Activated T-cell treated with anti-CD3 and anti-CD28 coated beads, Interleukin-2, amount 50 U/mL, for 1 hour (primary cell): ENCODE measurements at places on chromosomes 5 and 9.

GRCh38 chr5:57817924-57818323 lies 335.3 kb upstream of the ACTBL2 start:
- no peak for DNase-seq

GRCh38 chr9:136122425-136123383 lies 4.0 kb upstream of the TMEM250 start:
- DNase-seq, result peak; percentile 84

DNA sequence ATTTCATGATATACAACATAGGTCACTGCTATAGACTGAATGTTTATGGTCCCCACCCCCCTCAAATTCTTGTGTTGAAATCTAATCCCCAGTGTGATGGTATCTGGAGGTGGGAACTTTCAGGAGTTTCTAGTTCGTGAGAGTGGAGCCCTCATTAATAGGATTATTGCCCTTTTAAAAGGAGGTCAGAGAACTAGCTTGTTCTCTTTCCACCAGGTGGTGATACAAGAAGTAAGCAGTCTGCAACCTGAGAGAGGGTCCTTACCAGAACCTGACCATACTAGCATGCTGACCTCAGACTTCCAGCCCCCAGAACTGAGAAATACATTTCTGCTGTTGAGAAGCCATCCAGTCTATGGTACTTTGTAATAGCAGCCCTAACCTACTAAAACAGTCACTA lies 33.3 kb downstream of the TMEM161B start:
- DNase-seq, result no peak

GRCh38 chr5:149585910-149586309 lies 4.6 kb downstream of the ARHGEF37 start:
- DNase-seq, result no peak

DNA sequence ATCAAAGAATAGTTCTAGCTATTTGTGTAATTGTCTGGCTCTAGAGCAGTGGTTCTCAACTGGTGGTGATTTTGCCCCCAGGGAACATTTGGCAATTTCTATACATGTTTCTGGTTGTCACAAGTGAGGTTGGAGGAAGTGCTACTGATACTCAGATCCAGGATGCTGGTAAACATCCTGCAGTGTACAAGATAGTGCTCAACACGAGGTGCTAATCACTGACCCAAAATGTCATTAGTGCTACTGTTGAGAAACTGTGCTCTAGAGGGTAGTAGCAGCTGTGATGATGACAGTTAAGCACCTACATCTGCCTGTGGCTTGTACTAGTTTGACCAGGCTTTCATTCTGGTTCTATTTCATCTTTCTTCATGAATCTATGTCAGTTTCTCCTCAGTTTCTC lies 22.1 kb downstream of the LRRC19 start:
- no peak for DNase-seq

DNA sequence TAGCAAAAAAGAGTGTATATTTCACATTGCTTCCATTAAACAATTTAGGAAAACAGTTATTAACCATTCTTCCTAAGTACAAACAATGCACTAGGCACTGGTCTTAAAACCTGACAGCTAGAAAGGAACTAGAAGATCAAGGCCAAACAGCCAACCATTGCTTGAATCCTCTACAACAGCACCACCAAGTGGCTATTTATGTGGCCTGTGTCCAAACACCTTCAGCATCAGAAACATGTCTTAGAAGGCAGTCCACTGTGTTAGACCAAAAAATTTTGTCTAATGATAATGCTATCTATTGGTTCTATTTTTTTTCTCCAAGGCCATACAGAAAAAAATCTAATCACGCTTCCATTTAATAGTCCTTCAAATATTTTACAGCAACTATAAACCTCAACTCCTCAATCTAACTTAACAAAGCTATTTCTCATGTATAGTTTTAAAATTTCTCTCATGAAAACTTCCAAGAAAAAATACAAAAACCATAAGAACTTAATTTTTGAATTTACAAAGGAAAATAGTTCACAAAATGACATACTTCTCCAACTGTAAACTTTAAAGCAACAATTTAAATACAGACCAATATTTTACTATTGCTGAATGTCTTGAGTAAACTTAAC lies 36.1 kb downstream of the CAAP1 start:
- no peak for DNase-seq

- peak; percentile 58 for DNase-seq
Observed at GRCh38 chr9:105245029-105245890, 809 bp downstream of the SLC44A1 start.

GRCh38 chr9:87309236-87309635 lies 188.4 kb upstream of the DAPK1 start:
- DNase-seq, result no peak

GRCh38 chr5:157354800-157355199 lies 88.9 kb downstream of the CYFIP2 start:
- no peak for DNase-seq

DNA sequence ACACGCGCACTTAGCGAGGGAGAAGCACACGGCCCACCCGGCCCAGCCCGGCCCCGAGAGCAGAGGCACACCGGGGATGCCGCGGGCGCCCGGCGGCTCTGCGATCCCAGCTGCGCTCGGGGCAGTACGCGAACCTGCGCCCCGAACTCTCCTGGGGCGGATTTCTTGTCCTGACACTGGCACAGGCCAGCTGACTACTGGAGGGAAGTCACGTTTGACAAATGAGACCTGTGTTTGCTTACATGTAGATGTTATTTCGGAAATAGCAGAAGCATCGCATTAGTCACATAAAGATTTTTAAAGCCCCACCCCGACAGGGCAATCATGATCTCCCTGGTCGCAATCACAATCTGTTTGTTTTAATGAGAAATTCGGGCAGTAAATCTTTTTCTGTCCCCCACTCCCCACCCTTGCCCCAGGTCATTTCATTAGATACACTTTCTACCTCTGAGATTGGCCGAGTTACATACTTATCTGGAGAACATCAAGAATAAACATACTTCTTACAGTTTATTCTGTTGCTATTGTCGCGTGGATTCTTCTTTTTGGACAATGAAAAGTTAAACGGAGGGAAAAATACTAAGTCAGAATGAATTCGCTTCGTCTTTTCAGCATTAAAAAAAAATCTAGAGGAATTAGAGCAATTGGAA lies 518.9 kb downstream of the CTNND2 start:
- no peak for DNase-seq

GRCh38 chr5:86175224-86175623 lies 442.5 kb upstream of the COX7C start:
- DNase-seq, result no peak

DNA sequence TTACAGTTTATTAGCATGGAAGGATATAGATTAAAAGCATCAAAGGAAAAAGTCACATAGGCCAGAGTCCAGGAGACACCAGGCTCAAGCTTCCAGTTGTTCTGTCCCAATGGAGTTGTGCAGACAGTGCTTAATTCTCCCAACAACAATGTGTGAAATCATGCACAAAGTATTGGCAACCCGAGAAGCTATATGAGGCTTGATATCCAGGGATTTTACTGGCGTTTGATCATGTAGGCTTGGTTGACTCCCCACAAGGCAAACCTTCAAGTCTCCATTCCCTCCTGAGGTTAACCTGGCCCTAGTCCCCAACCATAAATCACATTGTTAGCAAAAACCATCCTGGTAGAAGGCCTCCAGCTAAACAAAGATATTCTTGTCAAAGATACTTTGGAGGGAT lies 141.5 kb downstream of the ADAMTS19 start:
- DNase-seq, result no peak

- DNase-seq, result no peak
Observed at GRCh38 chr9:89357331-89358197, 39.3 kb downstream of the SECISBP2 start.

DNA sequence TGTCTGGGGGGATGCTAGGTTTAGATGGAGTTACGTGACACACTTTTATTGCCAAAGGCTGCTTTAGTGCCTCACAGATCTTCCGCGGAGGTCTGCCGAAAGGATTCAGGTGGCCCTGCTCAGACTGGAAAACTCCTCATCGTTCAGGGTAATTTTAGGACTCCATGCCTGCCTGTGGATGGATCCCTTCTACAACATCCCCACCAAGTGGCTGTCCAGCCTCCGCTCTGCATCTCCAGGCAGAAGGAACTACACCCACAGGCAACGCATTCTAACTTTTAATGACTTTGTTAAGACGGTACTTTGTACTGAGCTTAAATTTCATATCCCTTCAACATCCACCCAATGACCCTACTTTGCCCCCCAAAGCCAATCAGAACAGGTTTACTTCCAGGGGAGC lies 29.4 kb downstream of the ATPSCKMT start:
- DNase-seq, result no peak

DNA sequence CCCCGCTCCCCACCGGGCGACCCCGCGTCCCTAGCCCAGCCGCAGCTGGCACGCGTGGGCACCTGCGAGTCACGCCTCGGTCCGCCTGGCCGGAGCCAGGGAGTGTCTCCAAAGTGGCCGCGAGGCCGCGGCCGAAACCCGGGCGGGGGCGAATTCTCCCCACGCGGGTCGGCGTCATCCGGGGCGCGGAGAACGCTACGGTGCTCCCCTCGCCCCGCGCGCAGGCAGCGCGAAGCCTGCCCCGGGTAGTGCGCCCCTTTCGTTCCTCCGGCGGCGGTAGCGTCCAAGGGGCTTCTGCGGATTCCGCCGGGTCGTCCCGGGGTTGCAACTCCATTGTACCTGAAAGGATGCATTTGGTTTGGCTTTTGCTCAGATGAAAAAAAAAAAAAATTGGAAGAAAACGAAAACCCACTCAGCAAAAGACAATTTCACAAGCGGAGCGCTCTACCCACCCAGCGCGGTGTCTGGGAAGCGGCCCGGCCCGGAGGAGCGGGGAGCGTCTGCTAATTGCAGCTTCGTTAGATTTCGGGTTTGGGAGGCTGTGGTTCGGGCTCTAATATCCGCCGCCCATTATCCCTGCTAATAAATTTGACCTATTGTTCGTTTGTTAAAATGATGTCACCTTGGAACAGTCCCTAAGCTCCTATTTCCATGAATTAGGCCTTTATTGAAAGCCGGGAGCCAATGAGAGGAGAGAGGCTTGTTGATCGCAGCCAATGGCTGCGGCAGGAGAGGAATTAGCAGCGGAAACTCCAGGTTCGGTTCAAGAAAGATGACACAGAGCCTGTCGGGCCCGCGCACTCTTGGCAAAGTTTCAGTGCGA lies at the start of gene TLX3:
Gene TLX3 (plus strand): TSS at position 796 of the 823 bp plus-strand sequence. CDS start 118 bp downstream, outside the sequence.
- DNase-seq, result no peak

DNA sequence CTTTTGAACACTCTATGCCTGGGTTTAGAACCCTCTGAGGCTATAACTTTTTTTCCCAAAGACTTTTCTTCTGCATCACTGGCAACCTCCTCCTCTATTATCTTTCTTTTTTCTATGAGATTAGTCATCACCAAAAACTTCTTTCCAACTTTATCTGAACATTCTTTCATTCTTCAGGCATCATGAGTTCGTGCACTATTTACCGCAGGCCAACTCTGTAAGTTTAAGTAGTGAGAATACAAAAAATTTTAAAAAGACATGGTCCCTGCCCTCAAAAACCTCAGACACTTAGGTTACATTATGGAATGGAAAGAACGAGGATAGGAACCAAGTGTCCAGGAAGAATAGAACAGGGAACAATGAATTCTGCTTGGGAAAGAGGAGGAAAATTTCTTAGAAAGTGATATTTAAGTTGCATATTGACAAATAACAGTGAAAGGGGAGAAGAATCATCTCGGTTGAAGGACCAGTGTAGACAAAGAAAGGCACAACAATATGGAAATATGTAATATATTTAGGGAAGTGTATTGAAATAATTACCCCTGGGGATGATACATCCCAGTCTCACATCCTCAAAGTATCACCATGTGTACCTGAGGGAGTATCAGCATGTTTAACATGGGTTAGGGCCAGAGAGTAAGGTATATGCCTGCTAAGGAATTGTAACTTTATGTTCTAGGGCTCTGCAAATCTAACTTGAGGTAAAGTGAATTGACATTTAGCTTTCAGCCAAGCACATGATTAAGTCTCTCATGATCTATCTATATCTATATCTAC lies 196.5 kb upstream of the NREP start:
- DNase-seq, result no peak

DNA sequence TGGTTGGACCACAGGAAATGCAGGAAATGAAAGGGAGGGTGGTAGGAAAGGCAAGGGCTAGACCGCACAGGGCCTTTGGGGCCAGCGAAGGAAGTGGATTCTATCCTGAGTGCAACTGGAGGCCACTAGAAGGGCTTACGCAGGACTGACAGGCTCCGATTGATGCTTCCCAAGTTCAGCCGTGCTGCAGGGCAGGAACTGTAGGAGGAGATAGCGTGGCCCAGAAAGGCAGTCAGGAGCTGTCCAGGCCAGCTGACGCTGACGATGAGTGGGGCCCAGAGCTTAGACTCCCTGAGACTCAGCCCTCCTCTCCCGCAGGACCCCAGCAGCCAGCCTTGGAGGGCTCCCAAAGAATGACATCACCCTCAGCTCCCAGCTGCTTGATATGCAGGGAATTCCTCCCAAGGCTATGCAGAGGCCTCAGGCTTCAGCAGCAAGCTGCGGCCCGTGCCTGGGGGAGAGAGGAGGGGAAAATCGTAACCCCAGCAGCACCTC lies 48.8 kb downstream of the KCNIP1 start:
- DNase-seq, result no peak

DNA sequence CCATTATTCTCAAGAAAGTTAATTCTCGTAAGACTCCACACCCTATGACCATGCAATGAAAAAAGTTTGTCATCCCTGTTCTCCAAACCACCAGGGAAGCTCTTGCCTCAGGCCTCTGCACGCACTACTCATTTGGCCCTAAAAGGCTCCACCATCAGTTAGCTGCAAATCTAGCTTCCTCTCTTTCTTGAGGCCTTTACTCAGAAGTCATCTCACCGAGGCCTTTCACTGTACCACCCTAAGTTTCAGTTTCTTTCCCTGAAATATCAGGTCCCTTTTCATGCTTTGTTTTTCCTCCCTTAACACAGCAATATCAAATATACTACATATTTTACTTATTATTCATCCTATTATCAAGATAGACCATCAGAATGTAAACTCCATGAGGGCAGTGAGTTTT lies 39.1 kb downstream of the OXCT1 start:
- no peak for DNase-seq

DNA sequence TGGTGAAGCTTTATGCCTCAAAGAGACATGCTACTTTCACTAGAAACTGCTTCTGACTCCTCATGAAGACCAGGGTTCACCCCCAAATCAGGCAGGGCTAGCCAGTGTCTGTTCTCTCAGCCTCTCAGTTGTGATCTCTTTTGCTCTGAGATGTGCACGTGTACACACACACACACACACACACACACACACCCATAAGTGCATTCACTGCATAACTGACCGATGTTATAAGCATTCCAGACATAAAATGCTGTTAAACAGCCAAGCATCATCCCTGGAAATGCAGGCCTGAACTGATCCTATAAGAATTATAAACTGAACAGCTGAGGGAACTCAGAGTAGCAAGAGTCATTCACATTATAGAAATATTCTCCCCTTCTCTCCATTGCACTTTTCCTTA lies 85.0 kb downstream of the FSTL4 start:
- no peak for DNase-seq

DNA sequence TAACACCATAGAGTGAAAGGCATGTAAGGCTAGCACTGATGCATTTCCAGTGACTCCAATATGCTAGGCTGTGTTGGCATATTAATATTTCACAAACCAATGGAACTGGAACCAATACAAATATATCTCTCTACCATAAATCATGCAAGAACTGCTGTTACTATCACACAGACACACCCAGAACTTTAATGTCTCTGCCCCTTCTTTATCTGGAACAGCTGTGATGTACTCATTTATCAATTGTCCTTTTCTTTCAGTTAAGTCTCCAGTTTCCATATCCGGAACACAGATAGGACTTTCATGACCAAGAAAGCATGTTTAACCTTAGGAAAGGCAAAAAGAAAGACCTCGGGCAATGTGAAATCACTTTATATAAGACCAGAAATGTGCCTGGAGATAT lies 70.3 kb downstream of the SPTLC1 start:
- no peak for DNase-seq
